Activated naive CD8-positive, alpha-beta T cell treated with anti-CD3 and anti-CD28 coated beads for 36 hours (primary cell): ENCODE measurements at places on chromosomes 1 and 21. TPM values are rescaled to one million over a fixed set of nuclear protein-coding genes. Genes with fewer than 3 reads are reported as not detected.

Gene CALML6
- total RNA-seq: 0.87 TPM

Gene F13B
- total RNA-seq: not detected

Gene C1orf74
- 1.5 TPM for total RNA-seq

Gene KCTD3
- 5.1 TPM for total RNA-seq

Gene BRINP3
- not detected for total RNA-seq

Gene TRIM17
- total RNA-seq: 1.3 TPM

Gene TSSK3
- total RNA-seq: 0.60 TPM

Gene OR10J1
- total RNA-seq: not detected

DNA sequence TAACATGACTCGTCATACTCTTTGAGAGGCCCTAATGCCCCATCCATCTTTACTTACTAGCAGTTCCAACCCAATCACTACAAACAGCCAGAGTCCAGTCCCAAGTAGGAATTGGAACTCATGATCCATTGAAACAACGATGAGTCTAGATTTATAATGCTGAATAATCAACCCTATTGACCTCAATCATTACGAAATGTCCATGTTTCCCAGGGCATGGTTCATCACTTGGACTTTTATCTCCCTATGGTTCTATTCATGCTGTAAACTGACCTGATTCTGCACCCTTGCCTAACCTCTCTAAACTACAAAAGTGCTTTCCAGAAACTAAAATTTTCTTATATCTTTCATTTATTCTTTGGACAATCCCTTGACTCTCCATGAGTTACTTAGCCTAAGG lies 840.0 kb upstream of the B3GALT2 start:
- DNase-seq: no peak

DNA sequence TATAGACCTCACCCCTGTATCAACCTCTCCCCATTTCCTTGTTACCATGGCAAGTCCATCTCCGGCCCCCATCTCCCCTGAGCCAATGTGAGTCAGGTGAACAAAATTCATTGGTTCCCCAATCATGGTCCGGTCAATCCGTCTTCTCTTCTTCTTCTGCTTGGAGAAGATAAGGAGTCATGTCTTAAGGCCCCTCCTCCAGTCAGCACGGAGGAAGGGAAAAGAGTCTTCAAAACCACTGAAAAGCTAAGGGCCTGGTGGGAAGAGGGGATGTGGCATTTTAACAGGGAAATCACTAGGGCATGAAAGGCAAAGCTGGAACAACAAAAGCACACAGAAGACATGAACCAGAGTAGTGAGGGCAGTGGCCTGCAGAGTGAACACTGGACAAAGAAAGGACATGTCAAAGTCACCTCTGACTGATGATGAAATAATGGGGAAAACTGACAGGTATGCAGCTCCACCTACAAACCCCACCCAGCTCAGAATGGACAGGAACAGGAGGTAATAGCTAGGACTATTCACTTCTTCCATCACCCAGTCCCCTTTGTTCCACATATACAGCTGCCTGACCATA lies 4.4 kb downstream of the CDC42SE1 start:
- no peak for DNase-seq

DNA sequence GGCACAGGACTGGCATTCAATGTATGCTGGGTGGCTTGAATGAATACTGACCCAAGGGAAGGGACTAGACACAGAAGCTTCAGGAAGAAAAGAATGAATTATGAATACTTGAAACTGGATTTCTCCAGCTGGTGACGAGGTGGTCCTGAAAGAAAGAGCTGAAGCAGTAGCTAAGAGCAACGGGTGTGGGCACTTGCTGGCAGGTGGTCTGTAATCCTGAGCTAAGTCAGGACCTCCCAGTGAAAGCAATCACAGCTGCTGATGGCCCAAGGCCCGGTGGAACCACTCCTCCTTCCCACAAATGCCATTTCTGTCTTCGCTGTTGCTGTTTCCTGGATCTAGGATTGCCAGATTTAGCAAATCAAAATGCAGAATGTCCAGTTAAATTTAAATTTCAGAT lies 47.0 kb downstream of the NEK2 start:
- DNase-seq: no peak

DNA sequence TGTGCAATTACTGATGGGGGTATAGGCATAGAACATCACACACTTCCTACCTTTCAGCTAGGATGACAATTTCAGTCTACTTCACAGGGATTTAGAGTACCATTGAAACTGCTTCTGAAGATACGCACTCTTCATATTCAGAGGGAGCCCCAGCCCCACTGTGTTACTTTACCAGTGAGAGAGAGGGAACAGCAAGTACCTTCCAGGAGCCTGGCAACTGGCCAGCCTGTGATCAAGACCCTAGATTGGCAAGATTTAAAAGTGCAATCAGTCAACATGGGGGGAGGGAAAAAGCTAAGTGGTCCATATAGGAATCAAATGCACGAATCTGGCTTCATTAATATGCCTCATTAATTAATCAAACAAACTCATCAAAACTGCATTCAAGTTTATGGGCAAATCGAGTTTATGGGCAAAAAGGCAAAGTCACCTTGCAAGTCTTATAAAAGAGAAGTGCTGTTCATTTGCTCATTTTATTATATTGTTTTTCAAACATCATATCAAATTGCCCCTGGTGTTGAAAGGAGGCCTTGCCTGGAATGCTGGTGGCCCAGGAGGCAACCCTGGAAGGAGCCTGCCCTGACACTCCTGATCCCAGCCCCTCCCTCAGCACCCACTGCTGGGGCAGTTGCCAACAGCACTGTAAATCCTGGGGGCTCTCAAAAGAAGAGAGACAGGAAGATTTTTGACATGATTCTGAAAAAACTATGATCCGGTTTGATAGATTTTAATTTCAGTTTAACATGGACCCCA lies 184.9 kb upstream of the DPT start:
- no peak for DNase-seq

DNA sequence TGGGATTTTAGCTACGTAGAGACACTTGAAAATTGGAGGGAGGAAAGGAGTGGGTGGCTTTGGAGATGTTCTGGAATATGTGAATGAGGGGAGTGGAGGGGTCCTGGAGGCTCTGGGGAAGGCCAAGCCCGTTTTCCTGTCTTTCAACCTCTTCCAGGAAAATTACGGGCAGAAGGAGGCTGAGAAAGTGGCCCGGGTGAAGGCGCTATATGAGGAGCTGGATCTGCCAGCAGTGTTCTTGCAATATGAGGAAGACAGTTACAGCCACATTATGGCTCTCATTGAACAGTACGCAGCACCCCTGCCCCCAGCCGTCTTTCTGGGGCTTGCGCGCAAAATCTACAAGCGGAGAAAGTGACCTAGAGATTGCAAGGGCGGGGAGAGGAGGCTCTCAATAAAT lies 442 bp upstream of the RUSC1 start:
- DNase-seq: no peak

DNA sequence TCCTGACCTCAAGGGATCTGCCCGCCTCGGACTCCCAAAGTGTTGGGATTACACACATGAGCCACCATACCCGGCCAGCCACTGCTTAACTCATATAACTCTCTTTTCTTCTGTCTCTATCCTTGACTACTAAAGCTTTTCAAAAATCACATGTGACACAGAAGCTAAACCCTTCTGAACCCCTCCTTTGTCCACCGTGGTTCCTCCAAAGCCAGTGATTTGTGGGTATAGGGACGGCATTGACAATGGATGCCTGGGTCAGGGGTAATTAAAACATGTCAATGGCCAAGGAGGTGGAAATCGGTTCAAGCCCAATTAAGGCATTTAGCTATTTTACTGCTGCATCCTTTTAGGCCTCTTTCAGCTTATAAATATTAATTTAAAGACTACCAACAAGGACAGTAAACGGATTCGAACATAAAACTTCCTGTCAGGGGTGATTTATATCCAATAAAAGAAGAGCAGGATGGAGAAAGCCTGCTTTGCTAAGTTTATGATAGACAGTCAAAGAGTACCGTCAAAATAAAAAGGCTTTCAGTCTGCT lies 242.3 kb downstream of the GPATCH2 start:
- no peak for DNase-seq
